Stimulated activated CD8-positive, alpha-beta memory T cell treated with anti-CD3 and anti-CD28 coated beads, Interleukin-4, amount 100 ng/mL, for 4 hours (primary cell): ENCODE measurements at places on chromosomes 2 and 18.

DNA sequence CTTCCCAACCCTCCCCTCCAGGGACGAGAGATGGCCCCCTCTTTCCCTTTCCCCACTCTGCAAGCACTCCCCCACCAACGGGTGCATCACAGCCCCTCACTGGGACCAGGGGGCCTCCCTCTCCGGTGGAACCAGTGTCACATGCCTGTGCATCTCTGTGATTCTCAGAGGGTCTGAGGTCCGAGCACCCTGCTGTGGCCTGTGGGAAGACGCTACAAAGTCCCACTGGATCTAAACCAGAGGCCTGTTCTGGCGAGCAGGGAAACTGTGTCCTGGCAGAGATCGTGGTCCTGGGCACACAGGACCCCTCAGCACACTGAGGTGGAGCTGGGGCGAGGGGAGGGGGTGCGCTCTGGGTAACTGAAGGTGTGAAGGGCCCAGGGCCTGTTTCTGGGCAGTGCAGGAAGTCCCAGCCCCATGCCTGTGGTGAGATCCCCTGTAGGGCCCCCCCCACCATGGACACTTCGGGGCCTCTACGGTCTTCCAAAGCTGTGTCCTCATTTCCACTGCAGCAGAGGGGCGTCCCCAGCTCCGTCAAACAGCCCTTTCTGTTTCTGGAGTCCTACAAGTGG, 8.0 kb downstream of the SNORC start:
- no peak for DNase-seq

DNA sequence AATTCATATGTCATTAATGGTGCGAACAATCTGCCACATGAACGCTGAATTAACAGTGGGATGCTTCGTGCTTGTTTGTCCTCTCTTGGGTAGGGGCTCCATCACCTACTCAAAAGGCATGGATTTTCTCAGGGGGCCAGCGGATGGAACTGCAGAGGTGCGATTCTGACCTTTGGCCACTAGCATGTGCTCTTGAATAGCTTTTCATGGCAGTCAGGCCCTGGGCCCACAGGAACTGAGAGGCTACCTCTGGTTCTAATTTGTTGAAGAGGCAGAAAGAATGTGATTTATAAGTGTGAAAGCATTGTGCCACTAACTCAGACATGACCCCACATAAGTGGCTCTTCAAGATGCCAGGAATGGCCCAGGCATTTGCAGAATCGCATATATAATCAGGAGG, 283.2 kb downstream of the INSIG2 start:
- DNase-seq = no peak

GRCh38 chr2:139033300-139033699, 253.1 kb upstream of the NXPH2 start:
- DNase-seq = no peak

GRCh38 chr18:9612215-9612830, 2.0 kb downstream of the PPP4R1 start:
- DNase-seq = no peak

GRCh38 chr18:38900445-38900844, 1334.8 kb upstream of the CELF4 start:
- DNase-seq = no peak

GRCh38 chr2:10086950-10087349, 6.7 kb upstream of the CYS1 start:
- DNase-seq = no peak

DNA sequence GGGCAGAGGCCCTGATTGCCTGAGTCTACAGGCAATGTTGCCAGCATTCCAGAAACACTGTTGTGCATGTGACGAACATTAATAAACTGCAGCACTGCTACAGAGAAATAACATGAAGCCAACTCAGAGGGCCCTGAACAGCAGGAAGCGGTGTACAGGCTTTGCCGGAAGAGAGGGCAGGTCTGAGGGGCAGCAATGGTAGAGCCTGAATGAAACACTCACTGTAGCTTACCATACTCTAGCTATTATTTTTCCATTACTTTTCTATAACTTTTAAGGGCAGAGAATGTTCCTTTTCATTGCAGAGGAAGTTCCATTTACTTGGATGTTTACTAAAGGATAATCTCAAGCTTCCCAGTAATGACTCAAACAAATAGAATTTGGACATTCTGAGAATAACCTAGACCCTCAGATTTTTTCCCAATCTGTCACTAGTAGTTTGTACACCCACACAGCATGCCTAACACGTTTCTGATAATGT, 150.4 kb downstream of the MTX2 start:
- no peak for DNase-seq

DNA sequence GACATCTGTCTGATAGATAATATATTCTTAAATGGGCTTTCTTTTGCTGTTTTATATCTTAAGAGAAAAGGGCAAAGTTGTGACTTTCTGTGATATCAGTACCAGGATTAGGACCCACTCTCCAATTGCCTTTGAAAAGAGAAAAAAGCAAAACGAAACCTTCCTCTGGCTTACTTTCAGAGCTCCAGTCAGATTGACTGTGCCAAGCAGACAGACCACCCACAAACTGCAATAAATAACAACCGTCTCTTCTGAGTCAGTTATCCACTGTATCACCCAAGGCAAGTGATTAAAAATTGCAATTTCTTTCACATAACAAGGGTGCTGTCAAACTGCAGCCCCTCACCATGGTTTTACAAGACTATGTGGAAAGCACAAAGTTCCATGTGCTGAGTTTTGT, 230.5 kb upstream of the SETBP1 start:
- no peak for DNase-seq

GRCh38 chr18:48108136-48108535, 177.7 kb upstream of the SMAD2 start:
- DNase-seq = no peak

DNA sequence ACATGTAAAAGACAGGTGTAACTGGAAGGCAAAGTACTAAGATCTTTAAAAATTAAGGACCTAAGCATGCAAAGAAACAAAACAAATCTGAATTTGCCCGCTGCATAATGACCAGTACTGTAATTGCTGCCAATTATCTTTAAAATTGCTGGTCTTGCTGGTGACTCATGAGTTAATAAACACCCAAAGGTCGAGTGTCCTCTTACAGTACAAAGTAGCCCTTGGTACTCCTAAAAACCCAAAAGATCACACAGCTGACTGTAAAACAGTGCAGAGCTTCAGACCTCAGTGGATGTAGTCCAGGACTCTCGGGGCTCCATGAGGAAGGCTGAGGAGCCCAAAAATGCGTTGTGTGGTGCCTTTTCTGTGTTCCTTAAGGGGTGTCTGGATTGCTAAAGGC, 308.7 kb downstream of the CNTNAP5 start:
- DNase-seq = no peak
